Stimulated activated CD4-positive, alpha-beta T cell treated with anti-CD3 and anti-CD28 coated beads, Interleukin-12 subunit alpha, Interleukin-12 subunit beta, amount 100 ng/mL, for 48 hours (primary cell): ENCODE measurements at places on chromosomes 3 and 15.

GRCh38 chr15:58698887-58699641 is 50.4 kb downstream of the ADAM10 start:
- DNase-seq = no peak

GRCh38 chr3:31092748-31093589 is 198.5 kb upstream of the GADL1 start:
- DNase-seq = no peak

- no peak for DNase-seq
Observed at GRCh38 chr3:100407977-100408532, 6.7 kb downstream of the LNP1 start.

DNA sequence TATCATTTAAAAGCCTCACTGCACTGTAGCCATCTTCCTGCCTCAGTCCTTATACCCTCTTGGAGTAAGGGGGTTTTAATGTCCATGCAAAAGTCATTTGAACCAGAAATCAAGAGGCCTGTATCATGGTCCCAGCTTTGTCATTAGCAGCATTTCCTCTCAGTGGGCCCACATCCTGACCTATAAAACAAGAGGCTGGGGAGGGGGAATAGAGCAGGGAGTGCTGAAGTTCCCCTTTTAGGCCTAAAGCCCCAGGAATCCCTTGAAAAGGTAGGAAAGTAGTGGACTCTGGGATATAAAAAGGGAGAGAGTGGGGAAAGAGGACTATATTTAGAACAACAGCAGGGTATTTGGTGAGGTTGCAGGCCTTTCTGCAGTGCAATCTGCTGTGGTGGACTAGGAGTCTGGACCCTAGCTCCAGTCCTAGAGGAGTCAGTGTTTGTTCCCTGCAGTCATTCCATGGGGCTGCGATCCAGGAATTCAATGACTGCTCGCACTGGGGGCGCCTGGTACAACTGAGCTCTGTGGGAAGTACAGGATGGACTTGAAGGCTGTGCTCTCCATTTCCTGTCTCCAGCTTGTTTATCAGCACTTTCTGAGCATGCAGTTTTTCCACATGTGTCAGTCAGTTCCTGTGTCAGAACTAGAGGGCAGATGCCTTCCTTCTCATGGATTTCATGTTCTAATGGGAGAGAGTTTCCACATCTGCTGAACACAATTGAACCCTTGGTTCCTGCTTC is 46.8 kb downstream of the PDHB start:
- no peak for DNase-seq

- DNase-seq = no peak
Observed at GRCh38 chr3:141860766-141861513, 15.5 kb upstream of the ATP1B3 start.

DNA sequence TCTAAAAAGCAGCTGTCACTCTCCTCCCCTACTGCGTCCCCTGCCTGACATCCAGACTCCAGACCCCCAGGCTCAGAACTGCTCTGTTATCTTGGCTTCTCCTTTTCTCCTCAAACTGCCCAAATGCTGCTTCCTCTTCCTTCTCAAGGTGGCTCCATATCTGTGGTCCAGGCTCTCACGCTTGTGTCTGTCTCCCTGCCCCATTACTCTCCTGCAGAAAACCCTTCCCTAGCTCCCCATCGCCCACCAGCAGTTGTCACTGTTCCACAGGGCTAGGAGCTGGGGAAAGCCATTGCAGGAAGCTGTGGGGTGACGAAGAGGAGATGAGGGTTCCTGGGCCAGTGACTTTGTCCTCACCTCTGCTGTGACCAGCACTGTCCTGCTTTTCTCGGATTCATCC is 30.7 kb upstream of the CGNL1 start:
- DNase-seq = no peak

- no peak for DNase-seq
Observed at GRCh38 chr15:74957476-74958035, 984 bp upstream of the RPP25 start.

- DNase-seq = no peak
Observed at GRCh38 chr3:141050576-141051442, at the start of gene SPSB4. TSS of gene SPSB4 (plus strand) at chr3:141051347. CDS start at chr3:141066105, 14,758 bp downstream.
